ENCODE measurements at places on chromosomes 13 and 19.

DNA sequence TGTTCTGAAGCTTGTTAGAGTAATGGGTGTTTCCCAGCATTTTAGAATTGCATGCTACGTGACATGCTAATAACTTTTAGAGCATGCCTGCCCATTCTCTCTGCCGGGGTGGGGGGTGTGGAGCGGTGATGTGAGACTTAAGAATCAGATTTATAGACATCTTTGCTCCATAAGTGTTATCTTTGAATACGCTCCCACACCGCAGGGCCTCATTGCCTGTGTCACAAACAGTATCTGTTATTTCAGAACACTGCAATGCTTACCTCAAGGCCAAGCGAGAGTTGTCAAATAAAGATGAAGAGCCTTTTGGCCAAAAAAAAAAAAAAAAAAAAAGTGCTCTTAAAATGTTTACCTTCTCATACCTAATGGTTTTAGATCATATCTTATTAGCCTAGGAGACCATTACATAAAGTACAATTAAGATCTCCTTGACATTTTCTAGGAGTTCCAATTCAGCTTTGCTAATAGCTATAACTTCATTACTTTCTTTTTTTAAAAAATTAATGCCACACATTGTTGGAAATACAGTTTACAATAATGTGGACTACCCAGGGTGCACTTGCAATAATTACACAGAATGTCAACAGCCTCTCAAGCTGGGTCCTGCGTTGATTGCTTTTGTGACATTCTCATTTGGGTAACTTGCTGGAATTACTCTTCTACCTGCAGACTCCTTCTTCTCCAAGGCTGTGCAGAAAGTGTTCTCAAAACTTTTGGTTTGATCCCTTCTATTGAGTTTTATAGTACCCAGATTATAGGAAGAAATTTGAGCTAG is 525.3 kb downstream of the KLF12 start:
- no peak for DNase-seq

DNA sequence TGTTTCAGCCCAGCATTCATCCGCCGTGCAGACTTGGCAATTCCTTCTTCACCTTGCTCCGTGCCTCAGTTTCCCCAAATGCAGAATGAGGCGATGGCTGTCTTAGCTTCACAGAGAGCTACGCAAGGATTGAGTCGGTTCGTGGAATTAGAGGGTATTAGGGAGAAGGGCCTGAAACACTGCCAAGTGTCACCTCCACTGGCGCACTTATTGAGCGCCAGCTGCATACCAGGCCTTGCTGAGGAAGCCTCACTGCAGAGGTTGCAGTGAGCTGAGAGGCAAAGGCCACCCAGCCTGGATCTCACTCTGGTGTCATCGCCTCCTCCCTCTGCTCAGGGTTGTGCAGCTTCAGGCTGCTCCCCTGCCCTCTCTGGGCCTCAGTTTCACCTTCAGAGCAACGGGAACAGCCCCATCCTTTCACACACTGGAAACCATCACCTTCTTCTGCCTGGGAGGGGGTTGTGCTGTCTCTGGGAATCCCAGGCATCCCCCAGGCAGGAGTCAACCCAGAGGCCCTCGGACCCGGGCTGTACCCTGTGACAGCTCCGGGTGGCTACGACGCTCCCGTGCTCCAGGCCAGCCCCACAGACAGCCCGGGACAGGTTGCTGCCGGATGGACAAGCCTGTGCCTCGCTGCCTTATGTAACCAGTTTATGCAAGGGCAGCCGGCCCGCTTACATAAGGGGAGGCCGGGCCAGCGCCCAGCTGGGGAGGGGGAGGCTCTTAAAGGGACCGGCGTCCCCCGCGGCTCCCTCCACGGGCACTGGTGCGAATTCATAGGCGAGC is 31.9 kb downstream of the NFIC start:
- DNase-seq = no peak

DNA sequence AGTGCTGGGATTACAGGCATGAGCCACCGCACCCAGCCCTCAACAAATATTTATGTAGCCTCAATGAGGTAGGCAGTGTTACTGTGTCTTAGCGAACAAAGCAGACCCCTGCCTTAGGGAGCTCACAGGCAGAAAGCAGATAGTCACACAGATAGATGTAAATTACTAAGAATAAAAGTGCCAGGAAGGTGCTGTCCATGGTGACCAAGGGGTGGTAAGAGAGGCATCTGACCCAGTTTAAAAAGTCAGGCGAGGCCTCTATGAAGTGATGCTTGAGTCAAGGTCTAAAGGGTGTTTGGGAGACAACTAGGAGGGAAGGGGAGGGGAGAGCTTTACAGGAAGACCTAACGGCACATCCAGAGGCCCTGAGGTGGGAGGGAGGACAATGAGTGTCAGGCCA is 12.4 kb upstream of the CACNG7 start:
- no peak for DNase-seq

- DNase-seq = peak; percentile 64
Observed at GRCh38 chr13:32645854-32646253, 59.6 kb downstream of the PDS5B start.

GRCh38 chr19:38844093-38844686 is 5.6 kb downstream of the HNRNPL start:
- DNase-seq = no peak

DNA sequence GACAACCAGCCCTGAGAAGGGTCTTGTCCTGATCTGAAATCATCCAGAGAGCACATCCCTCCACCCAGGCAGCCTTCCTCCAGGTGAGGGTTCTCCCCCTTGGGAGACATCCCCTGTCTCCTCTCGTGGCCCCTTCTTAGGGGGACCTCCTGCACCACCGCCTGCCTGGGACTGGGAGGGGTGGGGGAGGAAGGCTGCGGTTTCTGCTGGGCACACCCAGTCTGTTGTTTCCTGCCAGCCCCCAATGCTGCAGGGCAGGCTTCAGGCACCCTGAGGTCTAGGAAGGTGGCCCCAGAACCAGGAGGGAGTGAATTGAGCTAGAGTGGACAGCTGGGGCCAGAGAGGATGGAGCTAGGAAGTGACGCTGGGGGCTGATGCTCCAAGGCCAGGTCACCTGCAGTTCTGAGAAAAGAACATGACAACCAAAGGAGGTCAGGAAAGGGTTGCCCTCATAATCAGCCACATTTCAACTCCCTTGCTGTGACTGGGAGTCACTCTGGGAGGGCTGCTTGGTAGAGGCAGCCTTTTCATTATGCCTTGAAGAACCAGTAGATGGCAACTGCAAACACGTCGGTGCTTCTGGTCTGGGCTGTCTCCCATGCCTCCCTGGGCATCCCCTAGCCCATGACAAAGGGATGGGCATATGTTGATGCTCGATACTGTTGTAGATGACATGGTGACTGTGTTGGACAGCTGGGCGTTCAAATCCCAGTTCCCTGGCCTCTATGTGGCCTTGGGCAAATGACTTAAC is 1.4 kb downstream of the ARHGEF18 start:
- DNase-seq = peak; percentile 22

DNA sequence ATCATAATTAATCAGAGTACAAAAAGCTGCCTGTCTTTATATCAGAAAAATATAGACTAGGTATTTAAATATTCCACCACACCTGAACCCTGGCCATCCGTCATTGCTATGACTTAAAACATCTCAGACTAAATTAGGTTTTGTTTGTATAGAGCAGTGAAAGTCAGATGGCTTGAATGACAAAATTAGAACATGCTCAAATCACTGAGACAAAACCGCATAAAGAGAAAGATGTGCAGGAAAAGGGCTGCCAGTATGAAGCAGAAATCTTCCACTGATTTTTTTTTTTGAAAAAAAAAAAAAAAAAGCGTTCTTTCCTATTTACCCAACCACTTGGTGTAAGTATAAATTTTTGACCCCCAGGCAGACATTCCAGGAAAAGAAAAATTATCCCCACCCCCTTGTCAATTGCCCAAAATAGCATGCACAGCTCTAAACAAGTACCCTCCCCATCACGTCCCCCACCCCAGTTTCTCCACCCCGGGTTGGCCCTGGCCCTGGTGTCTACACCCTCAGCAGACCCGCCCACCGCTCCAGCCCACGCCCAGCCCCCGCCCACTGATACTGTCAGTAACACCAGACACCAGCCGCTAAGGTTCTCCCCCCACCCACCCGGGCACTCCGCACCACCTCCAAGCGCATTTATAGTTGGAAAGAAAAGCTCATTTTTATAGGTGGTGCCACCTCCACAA is 118.6 kb downstream of the URI1 start:
- no peak for DNase-seq

DNA sequence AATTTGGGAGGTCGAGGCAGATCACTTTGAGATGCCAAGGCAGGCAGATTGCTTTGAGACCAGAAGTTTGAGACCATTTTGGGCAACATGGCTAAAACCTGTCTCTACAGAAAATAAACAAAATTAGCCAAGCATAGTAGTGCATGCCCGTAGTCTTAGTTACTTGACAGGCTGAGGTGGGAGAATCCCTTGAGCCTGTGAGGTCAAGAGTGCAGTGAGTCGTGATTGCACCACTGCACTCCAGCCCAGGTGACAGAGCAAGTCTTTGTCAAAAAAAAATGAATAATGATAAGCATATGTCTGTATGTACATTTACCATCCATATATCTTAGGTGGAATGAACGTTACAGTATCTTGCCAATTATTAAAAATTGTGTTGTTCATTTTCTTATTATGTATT is 2447.7 kb downstream of the PCDH9 start:
- DNase-seq = no peak

DNA sequence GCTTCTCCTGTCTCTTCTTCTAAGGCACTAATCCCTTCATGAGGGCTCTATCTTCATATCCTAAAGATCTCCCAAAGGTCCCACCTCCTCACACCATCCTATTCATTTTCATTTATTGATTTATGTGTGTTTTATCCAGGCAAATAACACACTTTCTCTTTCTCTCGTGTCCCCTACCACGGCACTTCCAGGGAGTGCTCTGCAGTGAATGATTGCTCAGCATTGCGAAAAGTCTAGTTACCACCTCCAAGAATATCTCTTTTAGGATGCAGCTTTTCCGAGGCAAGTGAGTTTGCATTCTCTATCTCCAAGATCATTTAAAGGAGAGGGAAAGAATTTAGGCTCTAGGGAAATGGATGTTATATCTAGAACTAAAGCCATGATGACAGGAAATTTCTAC is 101.7 kb downstream of the MIPEP start:
- DNase-seq = no peak

DNA sequence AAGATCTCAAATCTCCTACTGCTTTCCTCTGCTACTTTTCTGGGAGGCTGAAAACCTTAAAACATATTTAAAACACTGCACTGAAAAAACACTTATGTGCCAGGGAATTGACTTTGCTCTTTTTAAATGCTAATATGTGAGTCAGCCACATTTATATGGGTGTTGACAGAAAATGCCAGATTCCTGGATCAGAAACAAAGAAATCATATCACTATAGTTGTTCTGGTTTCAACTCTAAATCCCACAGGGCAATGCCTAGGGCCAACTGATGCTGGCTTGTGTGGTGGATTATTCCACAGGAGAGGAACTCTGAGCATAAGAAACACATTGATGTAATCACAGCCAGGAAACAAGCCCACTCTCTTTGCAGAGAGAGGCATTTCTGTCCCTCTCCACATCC is 1439.0 kb upstream of the SPRY2 start:
- no peak for DNase-seq

- DNase-seq = no peak
Observed at GRCh38 chr13:20391597-20392452, 133.8 kb downstream of the CRYL1 start.

- no peak for DNase-seq
Observed at GRCh38 chr19:52963247-52963618, 552 bp upstream of the ZNF816 start.

- peak; percentile 49 for DNase-seq
Observed at GRCh38 chr13:91133941-91134802, 213.3 kb upstream of the MIR17HG start.

All from activated CD4-positive, alpha-beta T cell treated with anti-CD3 and anti-CD28 coated beads, Interleukin-2, Interleukin-6, amounts not matched to agents 100 ng/mL and 50 ng/mL, durations not matched to agents 16 hours and 8 hours (primary cell).